ENCODE measurements at places on chromosomes 4 and X.

DNA sequence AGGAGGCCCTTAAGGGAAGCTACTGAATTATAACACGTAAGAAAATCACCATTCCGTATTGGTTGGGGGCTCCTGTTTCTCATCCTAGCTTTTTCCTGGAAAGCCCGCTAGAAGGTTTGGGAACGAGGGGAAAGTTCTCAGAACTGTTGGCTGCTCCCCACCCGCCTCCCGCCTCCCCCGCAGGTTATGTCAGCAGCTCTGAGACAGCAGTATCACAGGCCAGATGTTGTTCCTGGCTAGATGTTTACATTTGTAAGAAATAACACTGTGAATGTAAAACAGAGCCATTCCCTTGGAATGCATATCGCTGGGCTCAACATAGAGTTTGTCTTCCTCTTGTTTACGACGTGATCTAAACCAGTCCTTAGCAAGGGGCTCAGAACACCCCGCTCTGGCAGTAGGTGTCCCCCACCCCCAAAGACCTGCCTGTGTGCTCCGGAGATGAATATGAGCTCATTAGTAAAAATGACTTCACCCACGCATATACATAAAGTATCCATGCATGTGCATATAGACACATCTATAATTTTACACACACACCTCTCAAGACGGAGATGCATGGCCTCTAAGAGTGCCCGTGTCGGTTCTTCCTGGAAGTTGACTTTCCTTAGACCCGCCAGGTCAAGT, 6.9 kb upstream of the MSANTD1 start:
- DNase-seq: no peak

DNA sequence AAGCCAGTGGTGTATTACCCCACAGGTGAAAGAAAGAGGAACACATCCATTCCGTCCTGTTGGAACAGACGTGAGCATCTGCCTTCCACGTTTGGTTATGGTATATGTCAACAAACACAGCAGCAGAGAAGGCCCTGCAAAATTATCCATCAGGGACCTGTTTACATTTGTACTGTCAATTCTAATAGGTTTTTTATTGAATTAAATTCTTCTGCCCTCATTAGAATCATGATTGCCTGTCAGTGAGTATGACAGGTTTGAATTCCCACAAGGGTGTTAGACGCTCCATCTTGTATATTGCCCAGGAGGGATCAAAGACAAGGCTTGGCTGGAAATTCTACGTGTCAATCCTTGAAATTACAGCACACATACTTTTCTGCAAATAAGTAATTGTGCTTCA, 339.9 kb upstream of the NOCT start:
- DNase-seq: no peak

- DNase-seq: no peak
These were observed 473.4 kb downstream of the PCDH7 start for GRCh38 chr4:31193521-31193920.

GRCh38 chr4:3682236-3683076, 83.7 kb upstream of the ADRA2C start:
- no peak for DNase-seq

GRCh38 chrX:133627673-133628072, 212.4 kb upstream of the GPC4 start:
- DNase-seq: no peak

GRCh38 chrX:39875834-39876628, 221.7 kb downstream of the BCOR start:
- DNase-seq: no peak

- no peak for DNase-seq
These were observed 27.3 kb downstream of the PRDX4 start for GRCh38 chrX:23694606-23695005.

DNA sequence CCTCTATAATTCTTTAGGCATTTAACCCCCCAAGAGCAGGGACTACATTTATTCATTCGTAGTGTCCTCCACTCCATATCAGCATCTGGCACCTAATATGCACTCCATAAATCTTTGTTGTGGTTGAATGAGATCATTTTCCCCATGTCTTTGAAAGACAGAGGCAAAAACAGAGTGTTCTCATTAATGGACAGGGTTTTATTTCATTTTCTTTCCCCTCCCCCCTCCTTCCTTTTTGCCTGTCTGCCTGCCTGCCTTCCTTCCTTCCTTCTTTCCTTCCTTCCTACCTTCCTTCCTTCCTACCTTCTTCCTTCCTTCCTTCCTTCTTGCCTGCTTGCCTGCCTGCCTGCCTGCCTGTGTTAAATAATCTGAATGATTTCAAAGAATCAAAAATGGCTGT, 83.2 kb downstream of the SHROOM3 start:
- DNase-seq: no peak

DNA sequence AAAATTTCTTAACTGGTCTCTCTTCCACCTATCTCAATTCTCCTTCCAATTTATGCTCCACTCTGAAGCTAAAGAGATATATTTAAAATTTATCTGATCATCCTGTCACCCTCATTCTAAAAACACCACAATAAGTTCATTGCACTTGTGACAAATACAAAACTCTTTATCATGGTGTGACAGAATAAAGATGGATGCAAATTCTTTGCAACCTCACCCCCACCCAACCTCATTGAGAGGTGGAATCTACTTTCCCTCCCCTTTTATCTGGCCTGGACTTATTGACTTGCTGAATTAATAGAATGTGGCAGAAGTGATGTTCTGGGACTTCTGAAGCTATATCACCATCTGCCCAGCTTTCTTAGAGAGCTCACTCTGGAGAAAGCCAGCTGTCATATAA, 46.5 kb downstream of the IDS start:
- no peak for DNase-seq

DNA sequence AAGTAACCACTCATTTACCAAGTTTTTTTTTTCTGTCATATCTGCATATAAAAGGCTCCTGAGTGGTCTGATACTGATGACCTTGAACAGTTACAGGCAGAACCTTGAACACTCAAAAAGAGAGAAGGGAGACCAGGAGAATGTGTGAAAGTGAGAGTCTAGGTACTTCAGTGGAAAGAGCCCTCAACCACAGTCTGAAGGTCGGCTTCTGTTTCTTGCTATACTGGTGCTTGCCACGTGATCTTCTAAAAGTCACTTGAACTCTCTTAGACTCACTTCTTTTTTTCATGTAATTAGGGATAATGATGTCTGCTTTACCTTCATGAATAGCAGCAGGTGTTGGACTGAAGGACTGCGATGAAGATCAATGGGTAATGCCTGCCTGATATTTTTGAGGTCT, 22.8 kb downstream of the GABRB1 start:
- DNase-seq: no peak

- no peak for DNase-seq
These were observed 4.3 kb upstream of the SHROOM2 start for GRCh38 chrX:9781941-9782340.

GRCh38 chr4:98746530-98746929, 88.1 kb upstream of the TSPAN5 start:
- no peak for DNase-seq

GRCh38 chr4:43607400-43607799, 714.9 kb downstream of the GRXCR1 start:
- DNase-seq: no peak

DNA sequence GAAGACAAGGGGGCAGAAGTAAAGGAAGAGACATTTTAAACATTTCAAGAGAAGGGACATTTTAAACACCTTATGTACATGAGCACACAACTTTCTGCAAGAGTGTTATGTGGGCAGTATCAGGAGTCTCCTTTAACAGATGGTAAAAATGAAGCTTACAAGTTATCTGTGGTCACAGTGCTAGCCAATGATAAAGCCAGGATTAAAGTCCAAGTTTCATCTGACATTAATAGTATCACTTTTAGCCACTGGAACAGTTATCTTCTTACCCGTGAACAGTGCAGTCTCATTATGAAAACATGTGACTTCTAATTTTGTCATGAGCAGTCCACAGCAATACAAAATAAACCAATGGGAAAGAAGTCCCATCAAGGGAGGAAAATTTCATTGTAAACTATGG, 627.9 kb upstream of the AGA start:
- DNase-seq: no peak

DNA sequence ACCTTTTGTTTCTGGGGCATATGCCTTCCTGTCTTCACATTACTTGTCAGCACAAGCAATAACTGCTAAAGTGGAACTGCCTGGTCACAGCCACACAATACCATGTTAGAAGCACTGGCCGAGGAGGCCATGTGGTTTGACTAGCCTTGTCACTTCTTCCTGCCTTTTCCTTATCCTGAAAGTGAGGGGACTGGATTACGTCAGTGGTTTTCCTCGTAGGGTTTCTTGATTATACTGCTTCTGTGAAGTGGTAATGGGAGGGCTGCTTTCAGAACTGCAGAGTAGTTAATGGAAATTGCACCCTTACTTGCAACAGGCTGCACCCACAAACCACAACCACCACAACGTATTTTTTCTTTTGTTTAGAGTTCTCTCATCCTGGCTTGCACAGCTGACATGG, 26.6 kb downstream of the ZRSR2 start:
- peak; percentile 9 for DNase-seq

DNA sequence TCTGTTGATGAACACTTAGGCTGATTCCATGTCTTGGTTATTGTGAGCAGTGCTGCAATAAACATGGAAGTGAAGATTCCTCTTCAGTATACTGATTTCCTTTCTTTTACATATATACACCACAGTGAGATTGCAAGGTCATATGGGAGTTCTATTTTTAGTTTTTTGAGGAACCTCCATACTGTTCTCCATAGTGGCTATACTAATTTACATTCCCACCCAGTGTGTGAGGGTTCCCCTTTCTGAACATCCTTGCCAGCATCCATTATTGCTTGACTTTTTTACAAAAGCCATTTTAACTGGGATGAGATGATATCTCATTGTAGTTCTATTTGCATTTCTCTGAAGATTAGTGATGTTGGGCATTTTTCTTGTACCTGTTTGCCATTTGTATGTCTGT, 80.5 kb upstream of the GALNT7 start:
- DNase-seq: no peak

DNA sequence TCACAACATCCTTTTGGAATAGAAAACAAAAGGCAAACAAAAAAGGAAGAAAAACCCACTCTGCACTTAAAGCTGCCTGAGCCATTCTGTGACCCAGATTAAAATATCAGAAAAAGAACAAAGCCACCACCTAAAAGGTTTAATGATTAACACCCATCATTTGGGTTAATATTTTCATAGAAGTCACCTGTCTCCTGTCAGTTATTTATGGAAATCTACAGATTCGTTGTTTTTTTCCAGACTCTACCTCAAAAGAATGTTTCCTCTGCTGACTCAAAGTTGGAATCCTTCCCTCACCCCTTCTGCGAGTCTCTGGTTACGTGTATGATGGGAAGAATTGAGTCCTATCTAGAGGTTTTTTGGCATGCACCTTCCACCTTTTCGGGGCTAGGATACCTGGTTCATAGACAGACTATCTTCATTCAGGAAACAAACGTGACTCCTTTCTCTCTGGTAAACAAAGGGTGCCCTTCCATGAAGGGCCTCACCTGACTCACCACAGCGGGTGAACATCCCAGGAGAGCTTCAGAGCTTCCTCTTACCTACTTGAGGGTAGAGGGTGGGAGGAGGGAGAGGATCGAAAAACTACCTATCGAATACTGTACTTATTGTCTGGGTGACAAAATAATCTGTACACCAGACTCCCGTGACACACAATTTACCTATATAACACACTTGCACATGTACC, 19.6 kb upstream of the CA5B start:
- no peak for DNase-seq

DNA sequence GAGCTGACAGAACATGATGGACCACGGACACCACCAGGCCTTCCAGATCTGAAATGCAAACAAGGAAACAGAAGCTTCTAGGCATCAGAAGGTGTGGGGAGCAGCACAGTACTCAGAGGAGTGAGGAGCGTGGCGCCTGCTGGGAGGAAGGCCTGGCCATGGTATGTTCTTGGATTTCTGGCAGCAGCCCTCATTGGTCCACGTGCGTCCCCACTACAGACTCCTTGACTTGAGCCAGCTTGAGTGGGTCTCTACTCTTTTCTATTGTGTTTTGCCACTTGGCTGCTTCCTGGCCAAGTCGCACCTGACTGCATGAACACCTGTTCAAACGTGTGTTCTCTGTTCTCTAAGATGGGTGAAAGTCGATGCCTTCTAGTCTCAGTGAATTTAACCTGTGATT, 18.0 kb downstream of the ZNF275 start:
- DNase-seq: no peak

DNA sequence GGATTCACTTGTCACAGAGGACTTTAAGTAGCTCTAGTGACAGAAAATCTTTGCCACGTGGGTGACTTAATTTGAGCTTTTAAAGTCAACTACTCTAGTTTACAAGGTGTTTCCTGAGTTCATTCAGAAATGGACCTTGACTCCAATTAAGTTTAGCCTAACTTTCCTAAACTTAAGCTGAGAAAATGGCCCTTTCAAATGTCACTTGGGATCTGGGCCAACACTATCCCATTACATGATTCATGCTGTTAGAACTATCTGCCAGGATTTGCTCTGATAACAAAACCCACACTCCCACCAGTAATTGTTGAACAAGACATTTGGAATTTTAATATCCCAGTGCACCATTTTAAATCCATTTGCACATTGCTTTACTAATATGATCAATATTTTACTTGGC, 40.8 kb downstream of the C4orf46 start:
- no peak for DNase-seq

DNA sequence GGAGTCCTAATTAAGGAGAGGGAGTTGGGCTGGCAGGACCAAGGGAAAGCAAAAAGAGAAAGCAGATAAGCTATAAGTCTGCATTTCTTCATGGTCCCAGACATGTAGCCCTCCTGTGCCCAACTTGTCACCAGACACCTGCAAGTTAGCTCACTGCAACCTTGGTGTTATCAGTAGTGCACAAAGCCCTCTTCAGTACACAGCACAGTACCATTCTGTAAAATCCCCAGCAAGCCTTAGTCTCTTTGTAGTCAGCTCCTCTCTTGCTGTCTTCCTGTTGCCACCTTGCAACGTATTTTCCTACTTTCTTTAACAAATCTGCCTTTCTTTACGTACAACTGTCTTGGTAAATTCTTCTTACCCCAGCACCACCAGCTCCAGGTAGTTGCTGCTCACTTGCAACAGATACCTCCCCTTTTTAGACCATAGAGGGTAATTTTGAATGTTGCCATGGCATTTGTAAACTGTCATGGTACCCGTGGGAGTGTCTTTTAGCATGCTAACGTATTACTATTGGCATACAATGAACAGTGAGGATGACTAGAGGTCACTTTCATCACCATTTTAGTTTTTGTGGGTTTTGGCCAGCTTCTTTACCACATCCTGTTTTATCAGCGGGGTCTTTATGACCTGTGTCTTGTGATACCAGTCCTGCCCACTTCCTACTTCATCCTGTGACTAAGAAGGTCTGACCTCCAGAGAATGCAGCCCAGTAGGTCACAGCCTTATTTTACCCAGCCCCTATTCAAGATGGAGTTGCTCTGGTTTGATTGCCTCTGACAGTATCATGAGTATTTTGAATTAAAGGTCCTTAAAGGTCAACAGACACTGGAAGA, 28.3 kb upstream of the AP1S2 start:
- DNase-seq: no peak

- no peak for DNase-seq
These were observed 79.2 kb upstream of the CLCN4 start for GRCh38 chrX:10077425-10078188.

- DNase-seq: no peak
These were observed 25.7 kb downstream of the NKX1-1 start for GRCh38 chr4:1380368-1381151.

GRCh38 chr4:7826909-7827306, 112.8 kb downstream of the AFAP1 start:
- no peak for DNase-seq

GRCh38 chr4:10734697-10735096, 50.1 kb upstream of the CLNK start:
- DNase-seq: no peak

- no peak for DNase-seq
These were observed 37.6 kb downstream of the KIT start for GRCh38 chr4:54695337-54695736.

Data from stimulated activated CD8-positive, alpha-beta memory T cell treated with anti-CD3 and anti-CD28 coated beads, Interleukin-4, amount 100 ng/mL, for 1 hour (primary cell).